ENCODE measurements at places on chromosomes 4 and X. TPM values are rescaled to one million over a fixed set of nuclear protein-coding genes. Genes with fewer than 3 reads are reported as not detected.

Gene CCDC158
- polyA plus RNA-seq = not detected

Gene SERPINA7
- not detected for polyA plus RNA-seq

Gene FHDC1
- polyA plus RNA-seq = 9.2 TPM

Gene ERVMER34-1
- polyA plus RNA-seq = 0.38 TPM

Gene SLC34A2
- 0.21 TPM for polyA plus RNA-seq

Gene GPRIN3
- not detected for polyA plus RNA-seq

Gene PDE6B
- polyA plus RNA-seq = 14.9 TPM

Gene GAGE2A
- polyA plus RNA-seq = not detected

Gene HTR2C
- polyA plus RNA-seq = not detected

Gene MEPE
- not detected for polyA plus RNA-seq

Gene GRID2
- 1.6 TPM for polyA plus RNA-seq

Gene AMBN
- not detected for polyA plus RNA-seq

Gene PRR32
- polyA plus RNA-seq = not detected

All from muscle of arm (tissue), 14 donors.